ENCODE measurements at places on chromosomes 4 and X. TPM values are rescaled to one million over a fixed set of nuclear protein-coding genes. Genes with fewer than 3 reads are reported as not detected.

DNA sequence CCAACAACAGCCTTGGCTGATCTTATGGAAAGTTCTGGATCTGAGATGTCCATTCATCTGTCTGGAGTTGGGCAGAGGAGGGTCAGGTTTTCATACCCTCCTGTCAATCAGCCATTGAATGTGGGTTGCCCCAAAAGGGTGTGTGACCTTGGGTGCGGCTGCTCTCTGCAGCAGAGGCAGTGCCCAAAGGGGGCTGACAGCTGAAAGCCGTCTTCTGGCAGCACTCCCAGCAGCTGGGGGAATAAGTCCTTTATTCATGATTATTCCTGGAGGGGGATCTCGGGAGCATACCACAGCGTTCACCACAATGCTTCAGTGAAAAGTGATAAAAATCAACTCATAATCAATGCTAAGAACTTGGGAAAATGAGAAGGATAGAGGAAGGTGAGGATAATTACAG, 54.7 kb downstream of the OTC start:
- H3K27ac ChIP-seq = no peak overlapping the region
- DNase-seq = no peak
- H3K4me3 ChIP-seq = no peak overlapping the region
- H3K36me3 ChIP-seq = no peaks in the 10 kb centered on the region

GRCh38 chr4:80592950-80593349, 257.4 kb downstream of the CFAP299 start:
- H3K36me3 ChIP-seq = no peaks in the 10 kb centered on the region
- no peaks in the 10 kb centered on the region for H3K27me3 ChIP-seq
- DNase-seq = no peak
- H3K27ac ChIP-seq = no peak overlapping the region

DNA sequence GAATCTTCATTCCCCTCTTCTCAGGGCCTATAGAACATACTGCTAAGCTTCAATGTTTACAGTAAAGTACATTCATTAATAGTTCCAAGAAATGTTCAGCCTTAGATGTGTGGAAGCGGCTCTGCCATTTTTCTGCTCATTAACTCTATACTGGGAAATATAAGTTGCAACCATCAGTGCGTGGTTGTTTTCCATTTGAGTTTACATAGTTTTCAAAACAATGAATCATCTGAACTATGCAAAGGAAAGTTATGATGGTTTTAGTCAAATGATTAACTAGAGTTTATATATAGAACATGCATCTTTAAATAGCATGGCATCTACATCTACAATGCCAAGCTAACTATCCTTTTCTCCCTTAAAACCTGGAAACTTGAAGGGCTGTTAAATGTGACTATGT, 29.6 kb downstream of the LEF1 start:
- H3K27me3 ChIP-seq = no peaks in the 10 kb centered on the region
- no peaks in the 10 kb centered on the region for H3K36me3 ChIP-seq
- no peaks in the 10 kb centered on the region for H3K4me1 ChIP-seq
- no peak overlapping the region for H3K4me3 ChIP-seq

- DNase-seq = no peak
- H3K4me3 ChIP-seq = no peak overlapping the region
- no peaks in the 10 kb centered on the region for H3K27me3 ChIP-seq
- H3K27ac ChIP-seq = no peak overlapping the region
- no peaks in the 10 kb centered on the region for H3K36me3 ChIP-seq
- no peaks in the 10 kb centered on the region for H3K4me1 ChIP-seq
Measured at GRCh38 chrX:28158019-28158777, 176.9 kb upstream of the DCAF8L1 start.

GRCh38 chr4:4871573-4872313, 12.3 kb downstream of the MSX1 start:
- peaks cover 15% of the 10 kb centered on the region for H3K4me1 ChIP-seq
- H3K27me3 ChIP-seq = no peaks in the 10 kb centered on the region
- DNase-seq = no peak
- H3K27ac ChIP-seq = no peak overlapping the region
- H3K36me3 ChIP-seq = no peaks in the 10 kb centered on the region
- no peak overlapping the region for H3K4me3 ChIP-seq

The POU4F2 gene
- total RNA-seq = 0.93 TPM

DNA sequence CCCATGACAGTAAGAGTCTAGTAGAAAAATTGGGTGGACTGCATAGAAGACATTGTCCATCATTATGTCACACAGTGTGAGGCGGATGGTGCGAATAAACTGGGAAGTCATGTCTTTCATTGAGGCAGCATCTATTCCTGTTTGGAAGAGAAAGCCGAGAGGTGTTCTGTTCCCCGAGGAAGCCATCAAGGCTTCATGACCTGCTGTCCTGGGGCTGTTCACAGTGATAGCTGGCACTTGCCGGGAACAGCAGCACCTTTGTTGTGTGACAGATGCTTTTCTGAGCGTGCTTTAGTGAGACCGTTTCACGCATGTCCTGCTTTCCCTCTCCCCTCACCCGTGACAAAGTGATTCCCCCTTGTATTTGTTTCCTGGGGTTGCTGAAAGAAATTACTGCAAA, 20.3 kb downstream of the RGS12 start:
- H3K27ac ChIP-seq = no peak overlapping the region
- no peaks in the 10 kb centered on the region for H3K4me1 ChIP-seq
- no peaks in the 10 kb centered on the region for H3K36me3 ChIP-seq
- DNase-seq = no peak

All from testis (tissue), 5 donors.